Activated CD8-positive, alpha-beta memory T cell treated with anti-CD3 and anti-CD28 coated beads, Interleukin-2, amount 10 ng/mL, durations not matched to agents 7 days and 5 days (primary cell): ENCODE measurements at places on chromosomes 7 and 10. TPM values are rescaled to one million over a fixed set of nuclear protein-coding genes. Genes with fewer than 3 reads are reported as not detected.

Gene HPSE2
- total RNA-seq = not detected

Gene MTPN
- total RNA-seq = 86.1 TPM

Gene CH25H
- not detected for total RNA-seq

Gene FOXP2
- total RNA-seq = 0.28 TPM

Gene HABP2
- total RNA-seq = not detected

Gene MYO1G
- total RNA-seq = 502 TPM

Gene VWDE
- 4.6 TPM for total RNA-seq

Gene PIP
- total RNA-seq = not detected
